ENCODE measurements at places on chromosomes 11 and 22. TPM values are rescaled to one million over a fixed set of nuclear protein-coding genes. Genes with fewer than 3 reads are reported as not detected.

DNA sequence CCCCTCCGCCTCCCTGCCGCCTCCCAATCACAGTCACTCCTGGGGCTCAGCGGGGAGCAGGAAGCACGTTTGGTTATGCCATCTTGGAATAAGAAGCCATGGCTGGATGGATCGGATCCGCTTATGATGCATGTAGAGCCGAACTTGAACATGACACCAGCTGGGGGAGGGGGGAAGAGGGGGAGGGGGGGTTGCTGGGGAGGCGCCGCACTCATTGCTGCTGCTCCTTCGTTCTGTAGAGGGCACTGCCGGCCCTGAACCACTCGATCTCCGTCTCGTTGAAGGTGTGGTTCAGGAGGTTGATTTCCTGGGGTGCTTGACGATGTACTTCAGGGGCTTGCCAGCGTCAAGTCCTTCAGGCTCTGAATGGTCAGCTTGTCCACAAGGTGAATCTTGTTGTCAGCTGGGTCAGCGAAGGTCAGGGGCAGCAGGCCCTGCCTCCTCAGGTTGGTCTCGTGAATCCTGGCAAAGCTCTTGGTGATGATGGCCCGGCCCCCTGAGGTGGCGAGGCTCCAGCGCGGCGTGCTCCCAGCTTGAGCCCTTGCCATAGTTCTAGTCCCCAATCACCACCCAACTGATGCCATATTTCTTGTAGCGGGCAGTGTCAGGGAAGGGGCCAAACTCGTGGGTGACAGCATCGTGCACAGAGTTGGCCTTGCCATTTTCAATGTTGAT, 476.9 kb upstream of the ISX start:
- H3K4me3 ChIP-seq = no peak overlapping the region
- no peaks in the 10 kb centered on the region for H3K27me3 ChIP-seq
- no peaks in the 10 kb centered on the region for H3K36me3 ChIP-seq

DNA sequence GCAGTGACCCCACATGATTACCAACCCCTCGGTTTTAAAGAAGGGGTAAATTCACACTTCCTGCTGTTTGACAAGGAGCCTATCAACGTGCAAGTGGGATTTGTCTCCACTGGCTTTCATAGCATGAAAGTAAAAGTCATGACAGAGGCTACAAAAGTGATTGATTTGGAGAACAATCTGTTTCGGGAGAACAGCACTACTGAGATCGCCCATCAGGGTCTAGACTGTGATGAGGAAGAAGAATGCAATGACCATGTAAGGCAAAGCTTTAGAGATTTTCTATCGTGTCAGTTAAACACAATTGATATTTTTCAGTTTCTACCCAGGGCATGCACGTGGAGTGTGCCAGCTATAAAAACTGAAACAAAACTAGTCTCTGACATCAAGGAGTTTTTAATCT, 41.7 kb downstream of the HORMAD2 start:
- H3K27ac ChIP-seq = no peak overlapping the region
- no peak overlapping the region for H3K4me3 ChIP-seq
- DNase-seq = no peak
- H3K27me3 ChIP-seq = 0 out of 2 replicates have a peak, but pooled peaks cover 9% of the 10 kb centered on the region
- no peaks in the 10 kb centered on the region for H3K36me3 ChIP-seq

- H3K36me3 ChIP-seq = no peaks in the 10 kb centered on the region
- peak; percentile 82 for DNase-seq
- no peaks in the 10 kb centered on the region for H3K4me1 ChIP-seq
These were observed 18.8 kb downstream of the DDX25 start for GRCh38 chr11:125923012-125923579.

- no peak overlapping the region for H3K27ac ChIP-seq
- DNase-seq = peak; percentile 9
- H3K4me3 ChIP-seq = peak overlapping the region; percentile 82
- H3K4me1 ChIP-seq = peaks cover 5% of the 10 kb centered on the region
- no peaks in the 10 kb centered on the region for H3K27me3 ChIP-seq
These were observed 14.7 kb downstream of the SSH3 start for GRCh38 chr11:67317888-67318555.

GRCh38 chr11:36122671-36123070, 166.6 kb downstream of the COMMD9 start:
- no peak overlapping the region for H3K4me3 ChIP-seq
- H3K27ac ChIP-seq = no peak overlapping the region
- peak; percentile 26 for DNase-seq
- H3K27me3 ChIP-seq = no peaks in the 10 kb centered on the region

DNA sequence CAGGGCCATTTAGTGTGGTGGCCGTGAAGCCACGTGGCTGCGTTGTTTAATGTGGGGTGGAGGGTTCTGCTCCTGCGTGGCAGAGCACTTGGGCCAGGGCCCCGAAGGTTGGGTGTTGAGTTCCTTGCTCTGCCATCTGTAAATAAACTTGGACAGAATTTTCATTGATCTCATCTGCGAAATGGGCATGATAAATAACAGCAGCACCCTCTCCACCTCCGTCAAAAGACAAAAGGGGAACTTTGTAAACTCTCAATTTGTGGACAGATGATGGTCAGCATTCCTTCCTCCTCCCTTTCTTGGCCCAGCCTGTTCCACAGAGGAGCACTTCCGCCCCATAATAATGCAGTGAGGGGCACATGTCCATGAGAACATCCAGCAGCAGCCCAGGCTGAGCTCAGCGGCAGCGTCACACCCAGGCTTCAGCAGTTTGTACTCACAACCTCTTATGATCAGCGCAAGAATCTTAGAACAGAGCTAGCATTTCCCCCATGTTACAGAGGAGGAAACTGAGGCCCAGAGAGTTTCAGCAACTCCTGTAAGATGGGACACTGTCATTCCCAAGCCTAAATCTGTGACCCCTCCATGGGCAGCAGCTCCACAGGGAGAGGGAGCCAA, 874.5 kb downstream of the BRD1 start:
- H3K36me3 ChIP-seq = no peaks in the 10 kb centered on the region
- H3K27me3 ChIP-seq = no peaks in the 10 kb centered on the region
- no peak overlapping the region for H3K4me3 ChIP-seq
- no peaks in the 10 kb centered on the region for H3K4me1 ChIP-seq
- no peak for DNase-seq
- H3K27ac ChIP-seq = no peak overlapping the region

- H3K36me3 ChIP-seq = no peaks in the 10 kb centered on the region
- H3K4me3 ChIP-seq = no peak overlapping the region
- H3K27ac ChIP-seq = no peak overlapping the region
- peaks cover 3% of the 10 kb centered on the region for H3K4me1 ChIP-seq
- H3K27me3 ChIP-seq = no peaks in the 10 kb centered on the region
- DNase-seq = no peak
These were observed 159.9 kb upstream of the NAV2 start for GRCh38 chr11:19552656-19553260.

GRCh38 chr22:38115423-38116205, 5.1 kb upstream of the BAIAP2L2 start:
- H3K4me1 ChIP-seq = no peaks in the 10 kb centered on the region
- no peaks in the 10 kb centered on the region for H3K27me3 ChIP-seq
- no peak overlapping the region for H3K4me3 ChIP-seq
- no peak overlapping the region for H3K27ac ChIP-seq

DNA sequence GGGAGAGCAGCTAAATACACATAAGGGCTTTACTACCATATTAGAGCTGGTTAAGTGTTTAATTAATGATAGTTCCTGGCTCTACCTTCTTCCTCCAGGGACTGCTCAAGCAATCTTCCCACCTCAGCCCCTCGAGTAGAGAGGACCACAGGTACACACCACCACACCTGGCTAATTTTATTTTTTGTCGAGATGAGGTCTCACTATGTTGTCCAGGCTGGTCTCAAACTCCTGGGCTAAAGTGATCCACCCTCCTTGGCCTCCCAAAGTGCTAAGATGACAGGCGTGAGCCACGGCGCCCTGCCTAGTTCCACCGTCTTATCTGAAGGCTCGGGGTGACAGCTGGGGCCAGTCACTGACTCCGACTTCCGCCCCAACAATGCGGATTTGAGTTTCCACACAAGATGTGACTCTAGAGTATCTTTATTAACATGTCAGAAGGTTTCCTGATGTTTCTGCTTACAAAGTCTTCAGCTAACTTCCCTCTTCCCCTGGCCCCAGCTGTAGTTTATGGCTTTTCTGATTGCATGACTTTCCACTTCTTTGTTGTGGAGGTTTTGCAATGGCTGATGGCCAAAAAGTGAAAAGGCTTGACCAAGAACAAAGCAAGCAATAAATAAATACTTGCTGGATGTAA, 16.8 kb downstream of the TPST2 start:
- H3K36me3 ChIP-seq = 0 out of 2 replicates have a peak, but pooled peaks cover 3% of the 10 kb centered on the region
- no peaks in the 10 kb centered on the region for H3K4me1 ChIP-seq
- no peaks in the 10 kb centered on the region for H3K27me3 ChIP-seq
- DNase-seq = no peak

- no peak overlapping the region for H3K27ac ChIP-seq
- no peaks in the 10 kb centered on the region for H3K27me3 ChIP-seq
- no peak overlapping the region for H3K4me3 ChIP-seq
- no peaks in the 10 kb centered on the region for H3K36me3 ChIP-seq
- DNase-seq = no peak
These were observed 173.2 kb downstream of the LARGE1 start for GRCh38 chr22:33747029-33747428.

The TIRAP gene
- total RNA-seq = 3.8 TPM

The DCHS1 gene
- total RNA-seq = 5.8 TPM

The JAML gene
- not detected for total RNA-seq

The OR51A4 gene
- total RNA-seq = not detected

The CD44 gene
- total RNA-seq = 506 TPM

Data from GM23248 (cell line).